ENCODE measurements at places on chromosomes 16 and 17.

- H3K4me3 ChIP-seq, result no peak overlapping the region
- no peaks in the 10 kb centered on the region for H3K27me3 ChIP-seq
- H3K4me1 ChIP-seq, result no peaks in the 10 kb centered on the region
Observed at GRCh38 chr17:48162946-48163506, 55.5 kb downstream of the SNX11 start.

GRCh38 chr17:1730326-1731193 lies 6.1 kb downstream of the WDR81 start:
- peak overlapping the region; percentile 98 for H3K27ac ChIP-seq
- DNase-seq, result no peak
- no peaks in the 10 kb centered on the region for H3K27me3 ChIP-seq
- no peaks in the 10 kb centered on the region for H3K36me3 ChIP-seq

DNA sequence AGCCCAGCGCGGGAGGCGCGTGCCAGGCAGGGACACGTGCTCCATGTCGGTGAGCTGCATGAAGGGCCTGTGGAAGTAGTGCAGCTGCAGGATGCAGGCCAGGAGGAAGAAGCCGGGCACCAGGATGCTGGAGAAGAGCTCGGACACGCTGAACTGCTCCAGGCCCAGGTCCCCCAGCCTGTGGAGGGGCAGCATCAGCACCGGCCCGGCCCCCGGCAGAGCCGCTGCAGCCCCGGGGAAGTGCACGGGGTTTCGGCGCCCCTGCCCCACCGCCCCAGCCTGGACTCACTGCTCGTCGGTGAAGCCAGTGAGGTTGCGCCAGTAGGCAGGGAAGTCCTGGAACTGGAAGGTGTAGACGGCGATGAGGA lies 28.0 kb downstream of the CTU2 start:
- peaks cover 21% of the 10 kb centered on the region for H3K4me1 ChIP-seq
- H3K27ac ChIP-seq, result no peak overlapping the region
- H3K27me3 ChIP-seq, result no peaks in the 10 kb centered on the region
- no peak overlapping the region for H3K4me3 ChIP-seq
- H3K36me3 ChIP-seq, result no peaks in the 10 kb centered on the region

- H3K27ac ChIP-seq, result peak overlapping the region; percentile 96
- peaks cover 62% of the 10 kb centered on the region for H3K4me1 ChIP-seq
- H3K27me3 ChIP-seq, result no peaks in the 10 kb centered on the region
- H3K4me3 ChIP-seq, result peak overlapping the region; percentile 72
- no peaks in the 10 kb centered on the region for H3K36me3 ChIP-seq
- no peak for DNase-seq
Observed at GRCh38 chr16:88783391-88784073, 1.5 kb downstream of the PIEZO1 start.

DNA sequence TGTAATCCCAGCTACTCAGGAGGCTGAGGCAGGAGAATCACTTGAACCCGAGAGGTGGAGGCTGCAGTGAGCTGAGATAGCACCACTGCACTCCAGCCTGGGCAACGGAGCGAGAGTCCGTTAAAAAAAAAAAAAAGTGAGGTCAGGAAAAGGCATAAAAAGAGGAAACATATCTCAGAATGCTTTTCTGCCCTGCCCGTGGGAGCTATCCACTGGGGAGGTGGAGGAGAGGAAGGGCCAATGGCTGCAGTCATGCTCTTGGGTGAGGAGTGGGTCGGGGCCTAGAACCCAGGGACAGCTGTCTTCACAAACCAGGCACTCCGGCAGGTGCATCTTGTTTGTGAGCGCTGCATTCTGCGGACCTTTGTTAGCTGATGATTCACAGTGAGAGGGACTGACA lies 60.0 kb upstream of the CDC42EP4 start:
- no peaks in the 10 kb centered on the region for H3K36me3 ChIP-seq
- H3K4me1 ChIP-seq, result no peaks in the 10 kb centered on the region
- no peak overlapping the region for H3K4me3 ChIP-seq
- DNase-seq, result no peak
- H3K27me3 ChIP-seq, result no peaks in the 10 kb centered on the region
- no peak overlapping the region for H3K27ac ChIP-seq

GRCh38 chr17:50076591-50077235 lies 18.4 kb upstream of the PDK2 start:
- H3K4me3 ChIP-seq, result no peak overlapping the region
- DNase-seq, result no peak
- H3K4me1 ChIP-seq, result no peaks in the 10 kb centered on the region
- H3K27ac ChIP-seq, result no peak overlapping the region

All from vagina (tissue), 2 donors.